Stimulated activated CD4-positive, alpha-beta T cell treated with anti-CD3 and anti-CD28 coated beads, Interleukin-2, amount 100 ng/mL, for 4 hours (primary cell): ENCODE measurements at places on chromosomes 2 and 18.
A peak's percentile ranks its signal among the peaks of the same experiment; 100 is the strongest.

GRCh38 chr2:127626917-127627739, 18.8 kb upstream of the GPR17 start:
- DNase-seq = no peak

- DNase-seq = no peak
Observed at GRCh38 chr18:37107748-37108522, 279.0 kb downstream of the KIAA1328 start.

DNA sequence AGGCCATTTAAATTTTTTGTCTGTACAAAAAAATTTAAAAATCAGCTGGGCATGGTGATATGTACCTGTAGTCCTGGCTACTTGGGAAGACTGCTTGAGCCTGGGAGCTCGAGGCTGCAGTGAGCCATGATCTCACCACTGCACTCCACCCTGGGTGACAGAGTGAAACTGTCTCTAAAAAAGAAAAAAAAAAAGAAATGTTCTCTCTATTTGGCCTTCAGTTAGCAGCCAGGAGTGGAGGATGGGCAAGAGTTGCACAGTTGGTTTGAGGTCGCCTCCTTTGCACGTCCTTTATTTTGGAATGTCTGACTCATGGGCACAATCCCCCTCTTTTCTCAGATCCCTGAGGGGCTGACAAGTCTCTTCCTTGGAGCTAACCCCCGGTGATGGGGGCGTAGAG, 26.3 kb downstream of the ITM2C start:
- DNase-seq = no peak

DNA sequence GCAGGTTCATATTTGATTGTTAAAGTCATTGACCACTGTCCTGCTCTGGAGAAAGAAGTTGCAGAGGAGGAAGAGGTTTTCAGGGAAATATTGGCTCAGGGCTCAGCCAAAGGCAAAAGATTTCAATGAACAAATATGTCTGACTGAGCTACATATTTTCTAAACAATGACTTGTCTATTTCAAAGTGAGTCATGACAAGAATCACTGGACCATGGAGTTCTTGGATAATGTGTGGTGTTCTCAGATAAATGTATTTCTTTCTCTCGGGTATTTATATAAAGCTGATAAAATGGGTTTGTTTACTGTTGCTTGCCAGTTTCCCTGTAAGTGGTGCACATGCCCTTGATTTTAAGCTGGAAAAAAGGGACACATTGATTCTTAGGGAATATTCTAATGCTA, 34.3 kb upstream of the RMP24 start:
- no peak for DNase-seq

GRCh38 chr2:96547203-96547641, 10.7 kb downstream of the ARID5A start:
- DNase-seq = no peak

- no peak for DNase-seq
Observed at GRCh38 chr2:69770193-69770702, 28.3 kb downstream of the ANXA4 start.

DNA sequence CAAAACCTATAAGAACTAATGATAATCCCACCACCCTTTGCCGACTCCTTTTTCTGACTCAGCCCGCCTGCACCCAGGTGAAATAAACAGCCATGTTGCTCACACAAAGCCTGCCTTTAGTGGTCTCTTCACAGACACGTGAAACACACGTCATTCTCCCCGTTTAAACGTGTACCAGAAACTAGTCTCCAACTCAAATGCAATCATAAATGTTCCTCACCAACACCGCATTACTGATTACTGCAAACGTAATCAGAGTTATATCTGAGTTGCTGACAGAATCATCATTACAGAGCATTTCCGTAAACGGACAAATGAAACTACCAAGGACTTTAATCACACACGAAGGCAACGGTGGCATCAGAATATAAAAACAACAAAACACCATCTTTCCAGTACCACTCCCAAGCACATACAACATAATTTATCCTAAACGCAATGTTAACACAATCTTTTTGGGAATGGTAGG, 1.9 kb downstream of the CLK1 start:
- peak; percentile 63 for DNase-seq
